ENCODE measurements at places on chromosomes 1 and 21.

DNA sequence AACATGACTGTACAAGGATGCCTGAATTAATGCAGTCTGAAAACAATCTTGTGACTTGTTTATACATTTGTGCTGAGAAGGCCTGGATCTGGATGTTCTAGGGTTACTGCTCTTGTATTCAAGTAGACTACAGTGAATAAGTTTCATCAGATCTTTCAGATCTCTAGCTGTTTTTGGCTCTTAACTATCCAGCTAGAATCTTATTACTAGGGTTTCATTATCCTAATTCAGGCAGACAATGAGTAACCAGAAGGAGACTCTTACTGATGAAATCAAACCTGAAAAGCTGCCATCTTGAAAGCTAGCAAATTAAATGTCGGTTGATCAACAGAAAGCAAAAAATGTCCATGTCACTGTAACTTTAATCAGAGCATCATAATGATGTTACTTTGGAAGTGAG lies 112.5 kb upstream of the KCNK2 start:
- no peak for DNase-seq

GRCh38 chr1:150905301-150905700 lies 18.4 kb downstream of the CTXND2 start:
- DNase-seq, result no peak

DNA sequence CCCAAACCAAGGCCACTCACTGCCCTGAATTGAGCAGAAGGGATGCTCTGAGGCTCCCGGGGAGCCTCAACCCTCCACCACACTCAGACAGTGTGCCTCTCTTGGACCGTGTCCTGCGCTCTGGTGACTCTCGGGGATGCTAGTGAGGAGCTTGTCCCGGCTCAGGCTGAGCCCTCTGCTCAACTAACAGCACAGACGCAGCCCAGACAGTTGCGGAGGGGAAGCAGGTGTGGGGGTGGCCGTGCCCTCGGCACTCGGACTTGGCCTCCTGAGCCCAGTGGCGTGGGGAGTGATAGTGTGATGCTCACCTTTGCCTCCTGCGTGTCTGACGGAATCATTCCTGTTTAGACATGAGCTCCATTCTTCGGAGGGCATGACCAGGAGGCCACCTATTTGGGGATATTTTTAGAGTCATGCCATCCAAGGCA lies 15.4 kb upstream of the SLC19A1 start:
- no peak for DNase-seq

DNA sequence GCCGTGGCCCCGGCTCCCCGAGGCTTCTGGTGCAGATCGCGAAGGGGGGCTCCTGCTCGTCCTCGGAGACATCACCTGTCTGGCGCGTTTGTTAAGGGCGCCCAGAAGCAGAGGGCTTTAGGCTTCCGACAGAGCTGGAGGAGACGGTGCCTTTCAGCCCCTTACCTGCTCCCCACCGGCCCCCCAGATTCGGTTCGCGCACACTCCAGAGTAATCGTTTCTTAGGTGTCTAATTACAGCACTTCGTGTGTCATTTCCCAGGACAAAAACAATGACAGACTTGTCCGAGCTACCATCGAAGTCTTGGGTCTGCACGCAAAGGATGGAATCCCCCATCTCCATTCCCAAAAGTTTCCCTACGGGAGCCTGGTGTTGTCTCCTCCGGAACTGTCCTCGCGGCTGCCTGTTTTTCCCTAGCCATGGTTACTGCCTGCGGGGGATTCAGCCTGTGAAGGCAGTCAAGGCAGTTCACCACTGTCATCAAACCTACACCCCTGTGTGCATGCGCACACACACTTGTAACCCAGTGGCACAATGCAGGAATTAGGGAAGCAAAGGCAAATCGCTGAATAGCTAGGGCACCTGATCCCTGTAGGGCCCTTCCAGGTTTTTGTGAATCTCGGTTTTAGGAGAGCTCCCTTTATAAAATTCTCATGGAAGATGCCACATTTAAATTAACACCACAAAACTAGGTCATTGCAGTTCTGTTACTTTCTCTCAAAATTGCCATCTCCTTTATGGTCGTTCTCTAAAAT lies 738 bp upstream of the CDC42BPA start:
- no peak for DNase-seq

- DNase-seq, result no peak
Observed at GRCh38 chr1:121444096-121444495, 259.3 kb downstream of the SRGAP2C start.

- DNase-seq, result no peak
Observed at GRCh38 chr1:143735764-143736461, 235.9 kb downstream of the FAM72C start.

Measured in stimulated activated CD4-positive, alpha-beta T cell treated with anti-CD3 and anti-CD28 coated beads, TNF-alpha, amount 100 ng/mL, for 24 hours (primary cell).